ENCODE measurements at places on chromosomes 11 and 22.

DNA sequence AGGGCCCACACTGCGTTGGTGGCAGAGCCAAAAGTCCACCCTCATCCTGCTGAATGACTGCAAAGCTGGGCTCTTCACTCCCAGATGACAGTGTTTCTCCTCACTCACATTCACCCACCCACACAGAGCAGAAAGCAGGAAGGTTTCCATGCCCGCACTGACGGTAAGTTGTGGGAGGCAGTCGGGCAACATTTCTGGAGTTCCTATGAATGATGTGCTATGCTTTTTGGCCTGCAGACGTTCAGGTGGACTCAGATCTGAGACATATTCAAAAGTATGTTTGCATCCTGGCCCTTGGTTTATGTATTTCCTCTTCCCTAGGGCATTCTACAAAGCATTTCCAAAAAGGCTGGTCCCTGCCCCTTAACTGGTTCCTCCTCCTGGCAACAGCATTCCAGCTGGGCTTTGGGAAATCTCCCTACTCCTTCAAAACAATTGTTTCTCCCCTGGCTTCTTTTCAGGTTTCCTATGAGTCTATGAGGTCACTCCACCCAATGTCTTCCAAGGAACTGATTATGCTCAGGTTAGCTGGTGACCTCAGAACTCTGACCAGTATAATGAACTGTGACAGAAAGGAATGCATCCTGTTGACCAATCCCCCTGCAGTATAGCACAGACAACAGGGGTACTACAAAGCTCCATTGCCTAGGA is 36.4 kb downstream of the PACSIN2 start:
- DNase-seq, result peak; percentile 66

- DNase-seq, result no peak
Observed at GRCh38 chr22:36155702-36156101, 4.9 kb downstream of the APOL3 start.

- no peak for DNase-seq
Observed at GRCh38 chr11:104700609-104701008, 197.7 kb downstream of the CASP12 start.

DNA sequence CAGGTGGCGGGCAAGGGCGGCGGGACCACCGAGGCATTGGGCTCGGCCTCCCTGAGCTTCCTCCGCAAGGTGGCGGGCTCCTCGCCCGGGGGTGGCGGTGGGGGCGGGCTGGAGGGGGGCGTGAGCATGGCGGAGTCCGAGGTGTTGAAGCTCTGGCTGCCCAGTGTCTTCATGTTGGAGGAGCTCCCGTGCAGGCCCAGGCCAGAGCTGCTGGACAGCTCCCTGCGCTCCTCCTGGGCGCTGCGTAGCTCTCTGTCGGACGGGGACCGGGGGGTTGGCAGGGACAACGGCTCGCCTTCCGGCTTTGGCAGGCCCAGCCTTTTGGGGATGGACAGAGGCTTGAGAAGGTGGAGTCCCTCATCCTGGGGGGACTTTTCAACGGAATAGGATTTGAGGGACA is 43.9 kb upstream of the BID start:
- DNase-seq, result no peak

DNA sequence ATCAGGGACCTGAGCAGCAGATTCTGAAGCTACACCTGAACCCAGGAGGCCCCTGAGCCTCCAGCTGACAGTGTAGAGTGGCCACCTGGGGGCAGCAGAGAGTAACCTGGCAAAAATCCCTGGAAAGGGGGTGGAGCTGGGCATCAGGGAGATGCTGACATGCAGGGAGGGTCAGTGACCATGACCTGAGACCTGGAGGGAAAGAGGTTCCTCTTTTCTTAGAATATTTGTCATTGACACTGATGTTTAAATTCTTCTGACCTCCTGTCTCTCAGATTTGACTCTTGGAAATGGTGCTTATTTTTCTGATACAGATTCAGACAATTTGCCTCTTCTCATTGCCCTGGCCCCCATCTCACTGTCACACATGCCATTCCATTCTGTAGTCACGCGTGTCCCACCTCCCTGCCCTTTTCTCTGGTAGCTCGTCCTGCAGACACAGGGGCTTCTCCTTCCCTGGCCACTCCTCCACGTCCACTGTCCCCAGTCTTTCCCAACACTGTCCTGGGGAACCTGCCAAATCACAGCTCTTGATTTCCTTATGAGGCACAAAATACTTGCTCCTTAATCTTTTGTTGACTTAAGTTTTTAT is 117.2 kb upstream of the IGLL5 start:
- DNase-seq, result peak; percentile 30
